ENCODE measurements at places on chromosomes 5 and 9.

- no peak for DNase-seq
Measured at GRCh38 chr5:77935506-77936364, 159.6 kb upstream of the TBCA start.

DNA sequence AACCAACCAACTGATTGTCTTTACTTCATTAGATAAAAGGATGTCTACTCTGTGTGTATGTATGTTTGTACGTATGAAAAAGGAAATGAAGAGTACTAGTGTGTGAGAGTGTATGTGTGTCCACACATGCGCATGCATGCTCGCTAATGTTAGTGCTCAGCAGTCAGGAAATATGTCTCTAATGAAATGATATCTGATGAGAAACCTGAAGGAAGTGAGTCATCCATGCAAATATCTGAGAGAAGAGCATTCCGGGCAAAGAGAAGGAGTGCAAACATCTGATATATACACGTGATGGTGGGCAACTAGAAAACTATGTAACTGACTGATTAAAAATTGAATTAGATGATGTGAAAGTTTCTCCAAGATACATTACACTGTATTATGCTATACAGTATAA is 29.6 kb upstream of the UGCG start:
- DNase-seq = no peak

GRCh38 chr5:93158841-93159240 is 422.2 kb downstream of the NR2F1-AS1 start:
- DNase-seq = no peak

DNA sequence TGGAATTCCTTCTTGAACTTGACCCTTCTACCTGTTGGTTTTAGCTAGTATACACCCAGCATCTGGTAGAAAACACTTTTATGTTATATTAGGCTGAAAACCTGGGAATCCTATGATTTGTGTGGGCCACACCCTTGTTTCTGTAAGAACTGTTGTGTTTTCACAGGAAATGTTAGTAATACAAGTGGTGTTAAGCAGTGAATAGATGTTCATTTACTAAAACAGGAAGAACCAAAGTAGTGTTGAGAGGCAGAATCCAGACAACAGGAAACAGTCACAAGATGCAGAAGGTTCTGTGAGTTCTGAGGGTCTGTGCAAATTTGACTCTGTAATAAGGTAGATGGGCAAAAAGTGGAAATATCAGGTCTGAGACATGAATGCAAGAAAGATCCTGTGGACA is 73.0 kb upstream of the RAI14 start:
- no peak for DNase-seq

DNA sequence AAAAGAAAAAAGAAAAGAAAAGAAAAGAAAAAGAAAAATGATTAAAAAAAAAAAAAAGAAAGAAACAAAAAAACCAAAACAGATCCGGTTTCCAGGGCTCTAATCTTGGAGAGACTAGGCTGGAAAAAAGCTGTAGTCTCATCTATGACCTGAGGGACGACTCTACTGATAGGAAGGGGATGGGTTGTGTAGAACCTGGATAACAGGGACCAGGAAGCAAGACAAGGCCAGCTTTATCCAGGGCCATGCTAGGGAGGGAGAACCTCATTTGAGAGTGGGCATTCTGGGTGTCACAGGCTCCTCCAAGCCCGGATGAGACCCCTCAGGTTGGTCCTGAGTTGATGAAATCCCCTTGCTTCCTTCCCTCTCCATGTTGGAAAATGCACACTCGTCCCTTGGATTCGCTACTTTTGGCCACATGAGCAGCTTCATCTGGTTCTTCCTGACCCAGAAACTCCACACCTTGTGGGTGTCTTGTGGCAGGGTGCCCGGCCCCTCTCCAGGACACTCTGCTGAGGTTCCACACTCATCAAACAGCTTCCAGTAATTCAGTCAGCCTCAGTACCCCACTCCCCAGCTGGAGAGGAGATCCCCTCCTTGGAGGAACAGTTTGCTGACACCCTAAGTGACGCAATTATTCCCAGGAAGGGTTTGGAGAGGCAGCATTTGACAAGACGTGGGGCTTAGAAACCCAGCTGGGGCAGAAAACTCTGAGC is 71.1 kb upstream of the LHFPL2 start:
- DNase-seq = no peak

All from germinal center (tissue), 1 donor.